MV-4-11 (cell line): ENCODE measurements at places on chromosomes 1 and 21.

DNA sequence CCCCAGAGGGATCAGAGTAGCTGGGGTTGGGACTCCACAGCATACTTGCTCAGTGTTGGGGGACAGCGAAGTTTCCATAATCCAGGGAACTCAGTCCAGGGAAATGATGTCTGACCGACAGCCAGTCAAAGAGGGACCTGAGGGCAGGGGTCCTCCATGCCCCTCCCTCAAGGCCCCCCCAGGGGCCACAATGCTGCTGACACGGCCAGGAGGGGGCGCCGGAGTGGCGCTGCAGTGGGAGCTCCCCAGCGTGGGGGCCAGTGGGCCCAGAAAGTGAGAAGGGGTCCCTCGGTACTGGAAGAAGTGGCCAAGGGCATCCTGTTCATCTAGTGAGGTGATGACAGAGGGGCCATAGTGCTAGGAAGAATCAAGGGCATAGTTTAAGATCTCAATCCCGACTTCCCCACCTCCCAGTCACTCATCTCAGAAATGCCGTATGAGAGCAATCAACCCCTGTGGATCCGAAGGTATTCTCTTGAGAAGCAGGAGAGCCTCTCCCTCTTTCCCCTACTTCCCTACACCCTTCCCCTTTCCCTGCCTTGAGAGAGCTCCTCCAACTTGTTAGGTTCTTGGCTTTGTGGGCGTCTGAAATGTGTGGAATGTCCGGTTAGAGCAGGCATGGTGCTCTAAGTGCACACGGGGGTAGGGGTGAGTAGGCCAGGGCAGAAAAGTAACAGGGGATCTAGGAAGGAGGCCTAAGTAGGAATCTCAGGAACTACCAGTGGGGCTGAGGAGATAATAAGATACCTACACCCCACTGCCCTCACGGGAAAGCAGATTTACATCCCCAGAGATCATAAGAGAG, 4.1 kb downstream of the NUDT17 start:
- DNase-seq = no peak

- no peak for DNase-seq
Observed at GRCh38 chr1:94068999-94069918, 51.7 kb downstream of the ABCA4 start.

GRCh38 chr1:65395887-65396612, 24.4 kb upstream of the LEPR start:
- peak; percentile 83 for DNase-seq

DNA sequence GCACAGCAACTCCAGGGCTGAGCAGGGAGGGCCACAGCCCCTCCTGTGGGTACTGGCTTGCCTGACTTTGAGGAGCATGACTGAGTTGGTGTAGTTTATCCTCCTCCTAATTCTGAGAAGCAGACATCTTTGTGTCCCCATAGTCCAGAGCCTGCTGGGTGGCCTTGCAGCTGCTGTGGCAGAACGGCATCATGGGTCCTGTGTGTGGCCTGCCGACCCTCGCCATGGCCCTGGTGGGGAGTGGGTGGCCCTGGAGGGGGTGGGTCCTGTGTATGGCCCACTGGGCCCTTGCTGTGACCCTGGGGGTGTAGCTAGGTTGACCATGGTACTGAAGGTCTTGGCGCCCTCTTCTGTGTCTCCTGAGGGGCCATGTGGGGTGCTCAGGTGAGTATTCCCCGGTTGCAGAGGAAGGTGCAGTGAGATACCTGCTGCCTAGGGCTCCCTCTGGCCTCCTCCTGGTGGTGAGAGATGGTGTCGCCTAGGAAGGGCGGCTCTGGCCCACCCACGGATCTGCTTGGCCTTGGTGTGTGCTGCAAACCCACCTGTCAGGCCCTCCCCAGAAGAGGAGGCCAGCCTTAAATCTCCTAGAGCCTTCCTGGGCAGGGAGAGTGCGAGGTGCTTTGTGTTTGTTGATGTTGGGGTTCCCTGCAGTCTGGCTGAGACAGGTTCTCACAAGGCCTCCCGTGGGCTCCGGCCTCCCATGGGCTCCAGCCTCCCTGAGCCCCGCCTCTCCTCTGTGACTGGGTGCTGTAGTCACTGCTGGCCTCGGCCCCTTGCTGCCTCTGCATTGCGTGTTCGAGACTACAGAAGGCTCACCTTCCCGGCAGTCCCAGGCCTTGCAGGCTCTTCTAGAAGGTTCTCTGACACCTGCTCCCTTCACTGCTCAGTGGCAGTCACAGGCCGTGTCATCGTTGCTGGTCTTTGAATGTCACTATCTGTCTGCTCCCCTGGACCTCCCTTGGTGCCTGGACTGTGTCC, 7.8 kb downstream of the SNAP47 start:
- no peak for DNase-seq

DNA sequence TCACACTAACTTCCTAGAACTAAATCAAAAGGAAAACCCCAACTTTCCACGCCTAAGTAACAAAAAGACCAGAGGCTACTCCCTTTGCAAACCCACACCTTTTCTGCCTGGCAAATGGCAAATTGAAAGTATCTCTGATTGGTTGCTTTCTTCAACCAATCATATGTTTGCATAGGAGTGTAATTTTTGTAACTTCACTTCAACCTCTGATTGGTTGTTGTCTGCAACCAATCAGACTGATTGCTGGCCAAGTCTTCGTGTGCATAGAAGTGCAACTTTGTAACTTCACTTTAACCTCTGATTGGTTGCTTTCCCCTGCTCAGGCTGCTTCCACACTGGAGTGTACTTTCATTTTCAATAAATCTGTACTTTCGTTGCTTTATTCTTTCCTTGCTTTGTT, 36.9 kb upstream of the PADI2 start:
- DNase-seq = no peak

DNA sequence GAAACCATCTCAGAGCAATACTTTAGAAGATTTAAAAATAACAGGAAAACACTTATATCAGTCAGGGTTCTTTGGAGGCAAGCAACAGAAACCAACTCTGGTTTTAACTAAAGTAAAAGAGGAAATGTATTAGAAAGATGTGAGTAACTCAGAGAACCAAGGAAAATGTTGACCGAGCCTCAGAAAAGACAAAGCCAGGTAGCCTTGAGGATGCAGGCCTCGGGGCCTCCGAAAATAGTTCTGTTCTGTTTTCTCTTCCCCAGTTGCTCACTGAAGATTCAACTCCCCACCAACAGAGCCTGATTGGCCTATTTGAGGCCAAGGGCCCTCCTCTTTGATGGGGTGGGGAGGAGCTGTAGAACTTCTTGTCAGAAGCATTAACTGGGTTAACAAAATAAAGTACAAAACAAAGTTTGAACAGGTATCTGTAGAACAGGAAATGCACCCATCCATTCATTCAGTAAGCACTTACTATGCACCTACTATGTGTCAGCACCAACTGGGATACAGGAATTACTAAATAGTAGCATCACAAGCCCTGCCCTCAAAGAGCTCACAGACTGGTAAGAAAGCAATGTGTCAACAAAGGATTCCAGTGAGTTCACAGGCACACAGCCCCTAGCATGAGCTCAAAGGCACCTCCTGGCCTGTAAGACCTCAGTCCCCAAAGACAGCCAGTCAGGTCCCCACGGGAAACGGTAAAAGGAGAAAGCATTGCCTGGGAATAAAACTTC, 12.6 kb downstream of the SLAMF8 start:
- no peak for DNase-seq

GRCh38 chr1:28326984-28327383, 1.9 kb upstream of the MED18 start:
- peak; percentile 60 for DNase-seq

DNA sequence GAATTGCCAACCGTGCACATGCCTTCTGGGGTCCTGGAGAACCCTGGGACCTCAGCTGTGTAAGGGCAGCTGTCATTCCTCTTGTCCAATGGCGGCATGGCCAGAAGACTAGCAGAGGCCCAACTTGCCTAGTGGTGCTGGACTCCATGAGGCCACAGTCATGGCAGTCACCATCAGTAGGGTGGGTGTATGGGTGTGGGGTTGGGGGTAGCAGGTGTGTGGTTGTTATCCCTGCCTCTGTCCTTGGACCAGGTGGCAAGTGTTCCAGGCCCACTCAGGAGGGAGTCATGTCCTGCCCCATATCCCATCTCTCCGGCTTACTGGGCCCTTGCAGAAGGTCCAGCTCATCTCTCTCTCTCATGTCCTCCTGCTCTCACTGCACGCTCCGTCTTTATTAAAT, 1596.2 kb downstream of the MRPL39 start:
- no peak for DNase-seq

- DNase-seq = peak; percentile 93
Observed at GRCh38 chr1:229023651-229024300, 247.1 kb upstream of the RAB4A start.

DNA sequence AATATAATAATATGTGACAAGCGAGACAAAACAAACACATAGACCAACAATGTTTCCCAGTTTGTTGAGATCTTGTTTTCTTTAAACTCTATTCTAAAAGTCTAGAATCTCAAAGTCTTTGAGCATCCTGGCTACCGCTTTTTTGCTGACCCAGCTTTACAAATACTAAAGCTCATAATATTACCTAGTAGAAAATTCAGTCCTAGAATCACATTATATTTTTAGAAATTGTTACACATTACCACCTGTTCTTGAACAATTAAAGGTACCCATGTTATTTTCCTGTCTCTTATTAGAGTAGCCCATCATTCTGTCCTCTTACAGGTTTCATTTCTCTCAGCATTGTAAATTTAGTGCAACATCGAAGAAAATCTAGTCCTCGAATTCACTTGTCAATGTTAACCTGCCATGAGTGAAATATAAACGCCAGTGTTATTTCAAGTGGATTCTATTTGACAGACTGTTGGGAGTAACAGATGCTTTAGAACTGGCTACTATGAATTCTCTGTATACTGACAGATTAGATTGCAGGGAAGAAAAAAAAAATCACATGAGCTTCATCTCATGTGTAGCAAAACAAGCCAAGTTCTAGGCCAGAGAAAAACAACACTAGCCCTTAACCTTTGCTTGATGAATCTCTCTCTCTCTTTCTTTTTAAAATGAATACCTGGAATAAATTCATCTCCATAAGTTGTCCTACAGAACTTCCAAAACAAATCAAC, 851.2 kb upstream of the ADAMTS5 start:
- DNase-seq = no peak

DNA sequence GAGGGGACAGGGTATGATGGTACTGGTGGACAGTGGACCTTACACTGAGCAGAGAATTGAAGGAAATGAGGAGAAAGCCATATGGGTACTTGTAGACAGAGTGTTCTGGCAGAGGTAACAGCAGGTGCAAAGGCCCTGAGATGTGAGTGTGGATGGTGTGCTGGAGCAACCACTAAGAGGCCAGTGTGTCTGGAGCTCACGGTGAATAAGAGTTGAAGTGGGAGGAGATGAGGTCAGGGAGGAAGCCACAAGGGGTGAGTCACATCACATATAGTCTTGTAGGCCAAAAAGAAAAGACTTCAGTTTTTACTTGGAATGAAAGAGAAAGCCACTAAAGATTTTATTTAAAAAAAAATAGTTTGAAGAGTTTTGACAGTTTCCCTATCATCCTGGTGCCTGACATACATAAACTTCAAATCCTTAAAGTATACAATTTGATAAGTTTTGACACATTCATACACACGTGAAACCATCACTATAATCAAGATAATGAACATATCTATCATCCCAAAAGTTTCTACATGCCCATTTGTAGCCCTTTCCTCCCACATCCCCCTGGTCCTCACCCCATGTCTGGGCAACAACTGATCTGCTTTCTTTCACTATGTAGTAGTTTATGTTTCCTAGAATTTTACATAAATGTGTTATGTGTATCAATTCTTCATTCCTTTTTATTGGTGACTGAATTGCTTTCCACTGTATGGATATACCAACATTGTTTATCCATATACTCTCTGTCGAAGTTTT, 148.4 kb downstream of the GPATCH2 start:
- DNase-seq = peak; percentile 89

- DNase-seq = no peak
Observed at GRCh38 chr1:4700801-4701200, 46.4 kb downstream of the AJAP1 start.

DNA sequence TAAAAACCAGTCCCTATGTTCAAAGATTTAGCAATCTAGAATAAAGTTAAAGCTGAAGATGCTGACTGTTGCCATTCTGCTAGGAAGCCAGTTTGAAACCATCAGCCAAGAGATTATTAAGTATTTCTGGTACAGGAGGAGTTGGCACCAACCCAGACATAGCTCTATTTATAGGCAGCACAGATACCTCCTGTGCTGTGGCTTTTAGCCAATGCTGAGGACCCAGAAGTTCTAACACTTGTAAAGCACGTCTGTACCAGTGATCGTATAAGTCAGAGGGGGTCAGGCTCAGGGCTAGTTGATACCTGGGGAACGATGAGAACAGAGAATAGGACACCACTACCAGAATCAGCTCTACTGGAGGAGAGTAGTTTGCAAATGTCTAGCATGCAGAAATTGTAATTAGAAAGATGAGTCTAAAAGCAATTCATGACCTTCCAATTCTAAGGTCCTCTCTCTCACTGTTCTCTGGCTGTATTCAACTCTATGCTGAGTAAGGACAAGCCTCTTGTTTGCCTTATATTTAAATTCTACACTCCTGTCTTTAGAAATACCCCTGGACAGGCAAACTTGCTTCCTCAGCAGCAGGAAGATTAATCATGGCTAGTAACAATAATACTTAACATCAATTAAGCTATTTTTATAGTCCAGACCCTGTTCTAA, 96.8 kb upstream of the PALMD start:
- no peak for DNase-seq

DNA sequence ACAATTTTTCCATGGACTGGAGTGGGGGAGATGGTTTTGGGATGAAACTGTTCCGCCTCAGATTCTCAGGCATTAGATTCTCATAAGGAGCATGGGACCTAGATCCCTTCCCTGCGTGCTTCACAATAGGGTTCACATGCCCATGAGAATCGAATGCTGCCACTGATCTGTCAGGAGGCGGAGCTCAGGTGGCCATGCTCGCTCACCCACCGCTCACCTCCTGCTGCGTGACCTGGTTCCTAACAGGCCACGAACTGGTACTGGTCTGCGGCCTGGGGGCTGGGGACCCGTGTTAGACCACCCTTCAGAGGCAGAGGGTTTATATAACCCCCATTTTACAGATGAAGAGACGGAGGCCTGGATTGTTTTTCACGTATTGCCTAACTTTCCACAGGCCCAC, 16.3 kb upstream of the SRSF4 start:
- DNase-seq = no peak

GRCh38 chr1:27366411-27367159, at the start of gene MAP3K6:
Gene MAP3K6, minus strand, starts transcription at chr1:27366961. Its CDS starts 364 bp downstream, at chr1:27366597.
- peak; percentile 68 for DNase-seq
